OCI-M1 (cell line): ENCODE measurements at places on chromosomes 7 and 10.
A peak's percentile ranks its signal among the peaks of the same experiment; 100 is the strongest.

- DNase-seq = no peak
Observed at GRCh38 chr7:31910191-31910590, 160.0 kb downstream of the PDE1C start.

DNA sequence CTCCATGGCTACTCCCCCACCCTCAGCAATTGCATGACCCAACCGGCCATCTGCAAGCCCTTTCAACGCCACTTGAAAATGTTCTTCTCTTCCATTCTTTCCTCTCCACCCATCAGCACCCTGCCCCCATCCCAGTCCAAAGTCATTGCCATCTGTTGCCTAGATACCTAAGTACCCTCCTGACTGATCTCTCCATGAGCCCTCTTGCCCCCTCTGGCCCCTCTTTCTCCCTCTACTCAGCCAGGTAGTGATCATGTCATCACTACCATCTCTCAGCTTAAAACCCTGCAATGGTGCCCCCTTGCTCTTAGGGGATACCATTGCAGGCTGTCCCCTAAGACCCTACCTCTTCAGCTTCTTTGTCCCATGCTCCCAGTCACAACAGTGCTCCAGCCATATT, 30.5 kb upstream of the BTRC start:
- DNase-seq = no peak

DNA sequence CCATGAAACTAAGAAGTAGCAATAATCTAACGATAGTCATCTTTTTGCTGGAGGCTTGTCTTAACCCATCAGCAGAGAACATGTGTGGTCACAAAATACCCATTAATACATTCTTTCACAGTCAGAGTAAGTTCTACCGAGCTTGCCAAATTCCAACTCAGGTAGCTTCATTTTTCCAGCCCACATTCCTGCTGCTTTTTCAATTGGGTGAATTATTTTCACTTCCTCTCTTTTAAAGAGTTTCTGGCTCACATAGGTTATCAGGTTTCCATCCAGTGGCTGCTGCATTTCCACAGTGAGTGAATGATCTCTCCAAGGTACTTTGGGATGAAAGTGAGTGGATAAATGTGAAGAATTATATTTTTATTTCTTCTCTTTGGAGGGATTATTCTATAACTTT, 233.1 kb downstream of the SEMA3E start:
- no peak for DNase-seq

- DNase-seq = peak; percentile 74
Observed at GRCh38 chr10:126504063-126504760, 115.9 kb upstream of the ADAM12 start.

DNA sequence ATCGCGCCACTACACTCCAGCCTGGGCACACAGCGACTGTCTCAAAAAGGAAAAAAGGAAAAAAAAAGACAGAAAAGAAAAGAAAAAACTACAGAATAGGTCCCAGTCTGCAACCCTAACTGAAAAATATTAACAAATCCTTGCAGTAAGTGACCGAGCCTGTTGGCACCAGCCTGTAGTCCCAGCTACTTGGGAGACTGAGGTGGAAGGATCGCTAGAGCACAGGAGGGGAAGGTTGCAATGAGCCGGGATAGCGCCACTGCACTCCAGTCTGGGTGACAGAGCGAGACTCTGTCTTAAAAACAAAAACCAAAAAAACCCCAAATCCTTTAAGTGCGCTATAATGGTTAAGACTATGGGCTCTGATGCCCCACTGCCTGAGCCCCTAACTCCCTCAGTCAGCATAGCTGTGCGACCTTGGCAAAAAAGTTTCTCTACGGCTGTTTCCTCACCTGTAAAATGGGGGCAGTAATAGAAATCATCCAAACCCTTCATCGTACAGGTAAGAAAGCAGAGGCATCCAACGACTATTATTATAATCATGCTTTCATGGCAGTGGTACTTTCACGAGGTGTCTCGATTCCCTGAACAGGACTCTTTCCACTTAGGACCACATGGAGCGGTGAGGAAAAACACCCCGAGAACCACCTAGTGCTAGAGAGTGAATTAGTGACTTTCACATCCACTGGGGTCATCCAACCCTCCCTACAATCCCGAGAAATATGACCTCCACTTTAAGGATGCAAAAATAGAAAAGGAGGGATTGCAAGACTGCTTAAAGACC, 755 bp downstream of the TOMM7 start:
- DNase-seq = peak; percentile 14
